ENCODE measurements at places on chromosomes 5 and 9.
A peak's percentile ranks its signal among the peaks of the same experiment; 100 is the strongest.

GRCh38 chr9:5518171-5518936, 8.0 kb downstream of the PDCD1LG2 start:
- peak; percentile 77 for ATAC-seq

DNA sequence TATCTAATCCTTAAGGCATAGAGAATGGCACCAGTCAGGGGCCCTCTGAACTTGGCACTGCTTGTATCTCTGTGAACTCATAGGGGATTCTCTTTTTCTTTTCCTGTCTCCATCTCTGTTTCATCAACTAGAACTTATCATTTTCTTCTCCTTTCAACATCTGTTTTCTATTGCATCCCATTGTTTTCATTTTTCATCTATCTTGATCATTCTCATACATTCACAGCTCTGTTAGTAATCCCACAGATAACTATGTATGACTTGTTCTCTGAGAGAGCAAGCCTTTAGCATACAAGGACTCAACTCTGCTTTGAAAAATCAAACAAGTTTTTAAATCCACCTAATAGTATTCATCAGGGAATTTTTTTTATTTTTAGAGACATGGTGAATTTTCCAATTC, 264.3 kb downstream of the ARRDC3 start:
- ATAC-seq = no peak

DNA sequence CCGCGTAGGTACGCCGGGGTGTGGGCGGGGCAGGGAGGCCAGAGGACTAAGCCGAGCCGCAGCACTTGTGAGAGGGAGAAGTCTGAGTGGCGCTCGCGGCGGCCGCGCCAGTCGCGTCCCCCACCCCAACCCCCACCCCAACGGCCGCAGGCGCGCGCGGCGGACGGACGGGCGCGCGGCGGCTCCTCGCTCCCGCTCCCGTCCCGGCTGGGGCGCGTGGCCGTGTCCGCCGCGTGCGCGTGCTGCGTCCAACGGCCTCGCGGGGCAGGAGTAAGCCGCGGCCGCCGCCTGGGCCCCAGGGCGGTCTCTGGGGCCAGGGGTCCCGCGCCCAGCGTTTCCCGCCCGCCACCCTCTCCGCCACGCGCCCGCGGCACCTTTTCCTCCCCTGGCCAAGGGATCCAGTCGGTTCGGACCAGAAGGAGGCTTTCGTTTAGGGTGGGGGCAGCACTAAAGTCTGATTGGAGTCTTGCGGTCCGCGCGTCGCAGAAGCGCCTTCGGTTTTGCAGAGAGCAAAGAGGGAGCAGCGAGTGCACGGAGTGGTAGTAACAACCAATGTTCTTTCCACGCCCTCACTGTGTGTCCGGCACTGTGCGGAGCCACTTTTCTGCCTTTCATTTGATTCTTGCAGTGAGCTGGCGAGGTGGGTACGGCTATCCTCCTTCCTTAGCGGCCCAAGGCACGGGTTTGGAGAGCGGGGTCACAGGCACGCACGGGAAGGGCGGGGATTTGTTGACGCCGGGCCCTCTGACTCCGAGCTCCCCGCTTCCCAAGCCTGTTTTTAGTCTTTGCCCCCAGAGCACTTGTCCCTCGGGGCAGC, 483 bp downstream of the G3BP1 start:
- no peak for ATAC-seq

- ATAC-seq = no peak
Measured at GRCh38 chr9:16542290-16542689, 328.2 kb downstream of the BNC2 start.
